ENCODE measurements at places on chromosomes 11 and 22. TPM values are rescaled to one million over a fixed set of nuclear protein-coding genes. Genes with fewer than 3 reads are reported as not detected.

The MAPK8IP1 gene
- 34.1 TPM for total RNA-seq

The LGR4 gene
- 99.6 TPM for total RNA-seq

- no peak for DNase-seq
Observed at GRCh38 chr22:36864454-36865215, 3.8 kb downstream of the NCF4 start.

DNA sequence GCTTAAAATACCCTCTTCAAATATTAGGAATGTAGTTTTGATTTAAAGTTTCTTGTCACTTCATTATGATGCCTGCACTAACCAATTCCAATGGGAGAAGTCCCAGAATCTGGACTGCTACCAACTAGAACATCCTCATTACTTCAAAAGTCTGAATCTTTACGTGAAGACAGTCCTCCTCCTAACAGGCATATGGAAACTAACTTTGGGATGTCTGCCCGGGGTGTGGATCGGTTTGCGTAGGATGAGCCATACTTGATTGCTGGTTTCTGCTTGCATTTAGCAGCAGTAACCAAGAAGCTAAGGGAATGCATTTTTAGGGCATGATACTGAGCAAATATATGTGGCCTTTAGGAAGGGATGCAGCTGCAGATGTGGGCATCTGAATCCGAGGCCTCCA is 177.1 kb downstream of the LRRC4C start:
- DNase-seq = no peak

GRCh38 chr11:29914203-29914930 is 102.5 kb downstream of the KCNA4 start:
- DNase-seq = no peak

- DNase-seq = no peak
Observed at GRCh38 chr11:35011944-35012343, 95.5 kb downstream of the PDHX start.

DNA sequence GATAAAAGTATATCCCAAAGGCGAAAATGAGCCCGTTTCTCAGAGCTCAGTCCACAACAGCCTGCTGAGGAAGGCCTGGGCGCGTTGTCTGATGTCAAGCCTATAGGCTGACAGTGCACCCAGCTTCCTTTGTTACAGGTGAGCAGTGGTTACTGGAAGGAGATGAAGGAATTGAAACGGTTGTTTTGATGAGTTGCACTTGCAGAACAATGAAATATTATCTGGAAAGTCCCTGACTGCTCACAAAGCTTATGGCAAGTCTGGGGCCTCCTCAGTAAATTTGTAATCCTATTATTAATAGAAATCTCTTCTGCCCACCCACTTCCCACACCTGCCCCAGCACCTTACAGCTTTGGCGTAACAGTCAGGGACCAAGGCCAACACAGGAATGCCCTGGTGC is 77.8 kb downstream of the C11orf91 start:
- DNase-seq = no peak

DNA sequence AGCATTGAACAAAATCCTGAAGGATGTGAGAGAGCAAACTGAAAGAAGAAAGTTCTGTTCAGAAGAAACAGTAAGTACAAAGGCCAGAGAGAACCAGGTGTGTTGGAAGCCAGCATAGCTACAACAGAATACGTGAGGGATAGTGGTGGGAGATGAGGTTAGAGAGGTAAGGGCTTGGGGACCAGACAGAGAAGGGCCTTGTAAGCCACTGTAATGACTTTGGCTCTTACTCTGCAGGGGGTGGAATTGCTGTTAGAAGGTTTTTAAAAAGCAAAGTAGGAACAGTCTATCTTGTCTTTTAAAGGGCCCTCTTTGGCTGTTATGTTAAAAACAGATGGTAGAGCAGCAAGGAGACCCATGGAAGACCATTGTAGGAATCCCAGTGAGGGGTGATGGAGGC is 4.2 kb downstream of the PRRG4 start:
- peak; percentile 21 for DNase-seq

DNA sequence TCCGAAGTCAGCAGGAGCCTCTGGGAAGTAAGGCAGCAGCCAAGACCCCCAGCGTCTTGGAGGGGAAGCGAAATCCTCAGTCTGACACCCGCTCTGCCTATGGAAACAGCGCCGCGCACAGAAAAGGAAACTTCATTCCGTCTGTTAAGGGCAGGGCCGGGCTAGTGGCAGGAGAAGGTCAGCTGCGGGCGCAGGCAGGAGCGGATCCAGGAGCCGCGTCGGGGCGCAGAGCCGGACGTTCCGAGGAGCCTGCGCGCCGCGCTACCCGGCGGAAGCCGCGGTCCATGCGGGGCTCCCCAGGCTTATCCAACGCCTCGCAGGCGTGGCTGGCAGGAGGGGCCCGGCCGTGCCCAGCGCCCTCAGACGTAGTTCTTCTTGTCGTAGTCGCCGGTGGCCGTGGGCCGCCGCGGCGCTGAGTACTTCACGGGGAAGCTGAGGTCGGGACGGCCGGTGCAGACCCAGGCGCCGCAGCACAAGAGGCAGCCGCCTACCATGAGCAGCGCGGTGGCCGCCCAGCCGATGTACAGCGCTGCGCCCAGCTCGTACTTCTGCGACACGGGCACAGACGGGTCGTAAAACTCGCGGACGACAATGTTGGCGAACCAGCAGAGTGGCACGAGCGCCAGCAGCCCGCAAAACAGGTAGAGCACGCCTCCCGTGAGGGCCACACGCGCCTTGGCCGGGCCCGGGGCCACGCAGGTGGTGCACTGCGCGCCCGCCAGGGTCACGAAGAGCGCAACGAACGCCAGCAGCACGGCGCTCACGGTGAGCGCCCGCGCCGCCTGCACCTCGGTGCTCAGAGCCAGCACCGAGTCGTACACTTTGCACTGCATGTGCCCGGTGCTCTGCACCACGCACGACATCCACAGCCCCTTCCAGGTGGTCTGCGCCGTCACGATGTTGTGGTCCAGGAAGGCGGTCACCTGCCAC is 705 bp downstream of the CLDN5 start:
- DNase-seq = peak; percentile 86

The MRGPRE gene
- not detected for total RNA-seq

DNA sequence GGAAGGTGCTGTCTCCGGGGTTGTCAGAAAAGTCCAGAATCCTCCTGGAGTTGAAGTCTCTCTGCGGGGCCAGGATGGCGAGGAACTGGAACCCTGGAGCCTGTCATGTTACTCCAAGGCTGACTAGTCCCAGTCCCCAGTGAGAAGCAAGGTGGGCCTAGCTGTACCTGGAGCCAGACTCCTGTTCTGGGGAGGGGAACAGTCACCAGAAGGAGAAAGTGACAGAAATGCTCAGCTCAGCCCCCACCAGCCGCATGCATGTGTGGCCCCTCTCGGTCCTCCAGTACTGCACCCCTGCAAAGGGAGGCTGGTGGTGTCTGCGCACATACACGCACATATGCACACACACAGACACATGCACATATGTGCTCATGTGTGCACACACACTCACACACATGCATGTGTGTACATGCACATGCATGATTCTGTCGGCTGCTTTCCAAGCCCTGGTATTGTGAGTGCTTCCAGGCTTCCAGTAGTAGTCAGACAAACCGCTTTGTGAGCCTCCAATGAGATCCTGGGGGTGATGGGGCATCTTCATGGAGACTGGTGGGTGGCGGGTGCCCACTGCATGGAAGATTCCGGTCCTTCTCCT is 54.3 kb downstream of the RTL6 start:
- no peak for DNase-seq

DNA sequence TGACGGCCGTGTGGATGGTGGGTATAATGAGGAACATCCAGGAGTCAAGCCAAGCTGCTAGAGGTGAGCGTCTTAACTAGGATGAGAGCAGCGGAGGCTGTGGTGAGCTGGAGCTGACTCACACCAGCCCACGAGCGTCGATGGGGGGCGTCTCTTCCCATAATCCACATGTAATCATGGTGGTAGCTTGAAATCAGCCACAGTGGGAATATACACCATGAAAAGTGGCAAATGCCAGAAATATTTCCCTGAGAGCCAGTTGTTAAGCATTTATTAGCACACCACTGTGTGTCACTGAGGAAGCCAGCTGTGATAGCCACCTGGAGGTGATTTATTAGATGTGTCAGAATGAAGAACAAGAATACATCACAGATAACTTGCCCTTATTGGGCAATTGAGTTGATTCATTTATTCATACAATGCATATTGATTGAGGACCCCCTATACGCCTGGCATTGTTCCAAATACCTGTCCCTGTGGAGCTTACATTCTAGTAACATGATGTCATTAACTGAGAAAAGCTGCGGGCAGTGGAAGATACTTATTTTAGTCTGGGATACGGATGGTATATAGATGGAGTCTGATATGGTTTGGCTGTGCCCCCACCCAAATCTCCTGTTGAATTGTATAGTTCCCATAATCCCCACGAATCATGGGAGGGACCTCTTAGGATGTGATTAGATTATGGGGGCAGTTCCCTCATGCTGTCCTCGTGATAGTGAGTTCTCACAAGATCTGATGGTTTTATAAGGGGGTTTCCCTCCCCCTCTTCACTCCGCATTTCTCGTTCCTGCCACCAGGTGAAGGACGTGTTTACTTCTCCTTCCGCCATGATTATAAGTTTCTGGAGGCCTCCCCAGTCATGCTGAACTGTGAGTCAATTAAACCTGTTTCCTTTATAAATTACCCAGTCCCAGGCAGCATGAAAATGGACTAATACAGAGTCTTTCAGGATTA is 473.4 kb downstream of the METTL15 start:
- peak; percentile 21 for DNase-seq

The SPTBN2 gene
- total RNA-seq = 49.1 TPM

DNA sequence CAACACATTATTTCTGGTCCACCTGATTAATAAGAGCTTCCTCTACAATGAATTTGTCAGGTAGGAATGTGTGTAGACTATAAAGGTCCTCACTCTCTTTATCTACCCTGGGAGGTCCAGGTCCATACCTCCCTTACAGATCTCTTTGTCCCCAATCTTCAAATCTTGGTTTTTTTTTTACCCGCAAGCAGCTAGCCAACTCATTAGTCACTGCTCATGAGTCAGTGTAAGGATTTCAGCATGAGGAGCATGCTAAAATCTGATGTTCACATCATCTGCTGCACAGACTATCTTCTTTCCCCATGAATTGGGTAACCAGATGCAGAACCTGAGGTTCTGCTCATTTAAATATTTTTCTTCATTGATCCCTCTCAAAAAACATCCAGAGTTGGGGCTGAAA is 397.0 kb upstream of the ISX start:
- no peak for DNase-seq

The MFNG gene
- 3.8 TPM for total RNA-seq

The RASL10A gene
- total RNA-seq = 0.54 TPM

The GRAP2 gene
- total RNA-seq = 0.42 TPM

The CCDC89 gene
- total RNA-seq = not detected

- no peak for DNase-seq
Observed at GRCh38 chr11:40746282-40746681, 713.2 kb downstream of the LRRC4C start.

DNA sequence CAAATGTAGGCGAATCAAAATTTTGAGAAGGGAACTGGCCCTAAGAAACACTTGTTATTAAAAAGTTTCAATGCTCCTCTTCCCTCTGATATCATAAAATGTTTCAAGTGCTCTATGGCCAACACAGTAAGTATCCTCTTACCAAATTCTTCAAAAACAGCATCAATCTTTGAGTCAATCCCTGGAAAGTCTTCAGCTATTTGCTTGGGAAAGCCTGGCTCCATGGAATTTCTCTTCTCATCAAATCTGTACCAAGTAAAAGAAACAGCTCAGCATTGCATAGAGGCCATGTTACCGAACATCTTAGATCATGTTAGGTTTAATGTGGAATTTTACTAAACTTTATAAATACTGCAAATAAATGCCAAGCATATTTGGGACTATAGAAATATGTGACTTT is 6.3 kb downstream of the MMP3 start:
- DNase-seq = no peak

GRCh38 chr11:128745311-128746136 is 51.7 kb downstream of the FLI1 start:
- DNase-seq = peak; percentile 24

GRCh38 chr22:26751217-26751616 is 93.8 kb downstream of the MIAT start:
- peak; percentile 99 for DNase-seq

DNA sequence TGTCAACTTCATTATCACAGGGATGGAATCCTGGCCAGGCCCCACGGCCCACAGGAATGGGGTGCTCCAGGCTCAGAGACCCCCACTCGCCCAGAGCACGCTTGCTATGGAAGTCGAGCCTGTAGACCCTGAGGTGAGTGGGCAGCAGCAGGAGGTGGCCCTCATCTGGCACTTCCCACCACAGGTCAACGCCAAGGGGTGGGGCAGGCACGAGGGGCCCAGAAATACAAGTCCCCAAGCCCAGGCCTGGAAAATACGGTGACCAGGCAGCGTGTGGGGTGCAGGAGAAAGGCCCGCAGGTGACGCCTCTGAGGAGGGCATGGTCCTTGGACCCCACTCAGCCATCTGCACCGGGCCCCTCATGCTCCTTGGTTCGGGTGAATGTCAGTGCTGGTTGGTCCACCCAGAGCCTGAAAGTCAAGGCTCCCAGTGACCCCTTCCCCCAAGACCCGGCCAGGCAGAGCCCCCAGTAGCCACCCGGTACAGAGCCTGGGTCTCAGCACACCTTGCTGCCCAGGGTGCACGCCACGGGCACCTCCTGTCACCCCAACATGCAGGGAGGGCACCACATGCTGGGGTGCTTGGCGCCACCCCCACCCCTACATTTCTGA is 2.4 kb downstream of the MOB2 start:
- DNase-seq = no peak

DNA sequence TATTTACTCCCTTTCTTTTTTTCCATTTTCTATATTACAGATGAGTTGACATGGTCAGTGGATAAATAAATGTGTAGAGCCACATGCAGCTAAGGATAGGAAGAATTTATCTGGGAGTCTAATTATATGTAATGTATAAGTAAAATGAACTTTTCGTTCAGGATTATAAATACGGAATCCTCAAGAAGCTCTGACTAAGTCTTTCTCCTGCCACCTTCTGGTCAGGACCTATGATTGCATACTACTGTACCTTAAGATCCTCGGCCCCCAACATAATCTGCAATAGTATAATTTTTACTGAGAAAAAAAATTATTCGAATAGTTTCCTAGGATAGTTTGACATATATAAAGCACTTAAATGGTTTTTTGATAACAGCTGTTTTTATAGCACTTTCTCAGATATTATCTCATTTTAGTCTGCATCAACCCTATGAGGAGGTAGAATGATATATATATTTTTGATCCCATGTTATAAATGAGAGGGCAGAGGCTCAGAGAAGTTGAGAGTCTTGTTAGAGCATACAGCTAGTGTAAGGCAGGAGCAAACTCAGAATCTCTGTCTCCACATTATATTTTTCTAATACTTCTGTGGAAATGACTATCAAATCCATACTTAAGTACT is 36.1 kb downstream of the CCDC90B start:
- peak; percentile 59 for DNase-seq

The LRRC32 gene
- 0.89 TPM for total RNA-seq

The ANO9 gene
- total RNA-seq = 10.2 TPM

- no peak for DNase-seq
Observed at GRCh38 chr11:32331098-32331497, 104.2 kb downstream of the WT1 start.
